Activated naive CD4-positive, alpha-beta T cell treated with anti-CD3 and anti-CD28 coated beads, Interleukin-2, amount 10 ng/mL, durations not matched to agents 7 days and 5 days (primary cell): ENCODE measurements at places on chromosomes 2 and 18.

DNA sequence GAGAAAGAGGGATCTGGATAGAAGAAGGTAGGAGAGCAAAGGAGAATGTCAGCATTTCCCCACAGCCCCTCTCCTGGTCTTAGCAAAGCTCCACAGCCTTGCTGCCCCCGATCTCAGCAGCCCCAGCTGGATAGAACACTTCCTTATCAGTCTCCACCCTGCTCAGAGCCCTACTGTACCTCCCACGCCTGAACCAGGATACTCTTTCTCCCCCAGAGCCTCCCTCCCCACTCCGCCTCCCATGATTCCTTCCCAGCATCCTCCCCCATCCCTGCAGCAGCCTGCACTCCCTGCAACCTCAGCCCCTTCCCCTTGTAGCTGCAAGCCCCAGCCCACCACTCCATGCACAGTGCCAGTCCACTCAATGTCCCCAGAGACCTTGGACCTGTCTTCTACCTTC lies 25.8 kb downstream of the PLB1 start:
- DNase-seq, result no peak

DNA sequence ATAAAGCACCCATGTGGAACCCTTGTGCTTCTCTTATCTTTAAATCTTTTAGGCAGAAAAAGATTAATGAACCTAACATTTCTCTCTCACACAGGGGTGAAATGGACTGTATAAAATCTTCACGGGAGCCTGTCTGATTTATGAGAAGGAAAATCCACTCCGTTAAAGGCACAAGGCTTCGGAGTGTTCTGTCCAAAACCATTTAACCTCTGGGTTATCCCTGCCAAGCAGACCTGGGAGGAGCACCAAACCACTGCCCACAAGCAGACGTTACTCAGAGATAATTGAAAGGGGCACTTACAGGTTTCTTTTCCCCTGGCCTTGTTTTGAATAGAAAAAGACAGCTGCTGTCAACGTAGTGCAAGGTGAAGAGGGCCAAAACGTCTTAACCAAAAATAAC lies 184.4 kb upstream of the DOK6 start:
- DNase-seq, result no peak

DNA sequence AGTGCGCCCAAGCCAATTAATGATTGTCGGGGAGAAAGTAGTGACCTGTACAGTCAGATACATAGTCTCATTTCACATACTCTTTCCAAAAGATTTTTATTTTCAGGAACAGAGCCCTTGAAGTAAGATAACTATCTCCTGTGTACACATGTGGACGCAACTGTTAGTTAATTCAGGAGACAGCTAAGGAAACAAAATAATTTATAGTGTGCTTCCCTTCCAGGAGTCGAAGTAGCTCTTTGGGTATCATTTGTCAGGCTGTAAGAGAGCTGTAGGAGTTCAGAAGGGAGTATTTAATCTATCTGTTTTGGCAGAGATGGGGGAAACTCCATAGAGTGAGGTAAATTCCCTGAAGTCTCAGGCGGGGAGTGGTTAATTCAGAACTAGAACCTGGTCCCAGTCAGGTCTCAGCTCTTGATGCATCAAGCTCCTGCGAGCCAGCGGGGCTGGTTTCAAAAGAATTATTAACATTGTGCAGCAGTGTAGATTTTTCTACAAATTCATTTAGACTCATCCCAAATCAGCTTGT lies 63.0 kb downstream of the MAPK4 start:
- DNase-seq, result no peak

DNA sequence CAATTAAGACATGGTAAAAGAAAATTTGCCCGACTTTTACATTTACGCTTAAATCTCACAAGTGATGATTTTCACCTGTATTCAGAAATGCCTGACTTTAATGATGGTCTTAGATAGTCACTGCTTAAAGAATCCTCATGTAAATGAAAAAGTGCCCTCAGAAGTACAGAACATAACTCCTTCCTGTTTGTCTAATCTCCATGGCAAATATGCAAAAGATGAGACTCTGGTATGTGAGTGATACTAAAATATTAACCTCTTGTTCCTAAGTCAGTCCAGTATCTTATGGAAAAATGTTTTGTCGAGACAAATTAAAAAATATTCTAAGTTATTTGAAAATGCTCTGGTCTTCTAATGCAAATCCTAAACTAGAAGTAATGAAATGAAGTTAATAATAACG lies 29.2 kb downstream of the KCTD1 start:
- no peak for DNase-seq

DNA sequence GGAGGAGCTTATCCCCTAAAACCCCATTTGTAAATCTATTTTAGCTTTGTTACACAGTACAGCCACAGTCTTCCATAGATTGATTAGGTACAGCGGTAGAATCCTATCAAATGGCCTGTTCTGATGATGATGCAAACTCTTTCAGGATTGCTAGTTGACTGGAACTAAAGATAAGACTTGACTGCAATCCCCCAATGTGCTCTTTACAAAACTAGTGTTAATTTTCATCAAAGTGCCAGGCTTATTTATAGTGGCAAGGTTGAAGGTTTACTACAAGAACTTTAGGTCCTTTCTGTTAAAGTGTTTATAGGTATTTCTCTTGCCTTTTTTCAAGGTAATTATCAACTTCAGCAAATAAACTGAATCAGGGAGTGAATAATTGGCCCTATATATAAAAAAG lies 9.0 kb upstream of the OTX1 start:
- DNase-seq, result no peak

DNA sequence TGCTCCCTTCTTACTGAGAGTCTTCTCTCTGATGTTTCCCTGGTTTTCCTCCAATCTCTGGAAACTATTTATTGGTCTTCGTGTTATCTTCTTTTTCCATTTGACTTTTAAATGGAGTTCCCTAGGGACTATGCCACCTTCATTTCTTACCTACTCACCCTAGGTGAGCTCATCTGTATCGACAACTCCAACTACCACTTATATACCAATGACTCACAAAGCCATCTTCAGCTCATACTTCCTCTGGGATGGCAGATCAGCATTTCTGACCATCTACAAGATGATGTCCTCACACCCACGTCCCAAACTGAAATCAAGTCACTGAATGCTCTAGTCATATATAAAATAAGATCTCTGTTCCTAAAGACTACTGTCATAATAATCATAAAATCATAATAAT lies 40.6 kb downstream of the CFAP210 start:
- no peak for DNase-seq

DNA sequence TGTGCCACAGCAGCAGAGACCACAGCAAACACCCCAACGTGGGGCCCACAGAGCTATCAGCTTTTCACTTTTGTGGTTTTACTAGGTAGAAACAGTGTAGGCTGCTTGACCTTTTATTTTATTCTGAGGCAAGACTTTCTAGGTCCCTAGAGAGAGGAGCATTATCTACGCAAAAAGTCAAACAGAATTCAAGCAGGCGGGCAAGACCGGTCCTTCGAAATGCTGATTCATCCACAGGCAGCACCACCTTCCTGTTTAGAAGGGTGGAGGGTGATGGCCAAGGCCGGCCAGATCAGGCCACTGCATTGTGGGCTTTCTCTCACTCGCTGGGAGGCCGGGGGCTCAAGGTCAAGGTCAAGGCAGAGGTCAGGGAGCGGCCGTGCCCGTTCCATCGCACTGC lies 573.0 kb downstream of the GALR1 start:
- DNase-seq, result no peak

DNA sequence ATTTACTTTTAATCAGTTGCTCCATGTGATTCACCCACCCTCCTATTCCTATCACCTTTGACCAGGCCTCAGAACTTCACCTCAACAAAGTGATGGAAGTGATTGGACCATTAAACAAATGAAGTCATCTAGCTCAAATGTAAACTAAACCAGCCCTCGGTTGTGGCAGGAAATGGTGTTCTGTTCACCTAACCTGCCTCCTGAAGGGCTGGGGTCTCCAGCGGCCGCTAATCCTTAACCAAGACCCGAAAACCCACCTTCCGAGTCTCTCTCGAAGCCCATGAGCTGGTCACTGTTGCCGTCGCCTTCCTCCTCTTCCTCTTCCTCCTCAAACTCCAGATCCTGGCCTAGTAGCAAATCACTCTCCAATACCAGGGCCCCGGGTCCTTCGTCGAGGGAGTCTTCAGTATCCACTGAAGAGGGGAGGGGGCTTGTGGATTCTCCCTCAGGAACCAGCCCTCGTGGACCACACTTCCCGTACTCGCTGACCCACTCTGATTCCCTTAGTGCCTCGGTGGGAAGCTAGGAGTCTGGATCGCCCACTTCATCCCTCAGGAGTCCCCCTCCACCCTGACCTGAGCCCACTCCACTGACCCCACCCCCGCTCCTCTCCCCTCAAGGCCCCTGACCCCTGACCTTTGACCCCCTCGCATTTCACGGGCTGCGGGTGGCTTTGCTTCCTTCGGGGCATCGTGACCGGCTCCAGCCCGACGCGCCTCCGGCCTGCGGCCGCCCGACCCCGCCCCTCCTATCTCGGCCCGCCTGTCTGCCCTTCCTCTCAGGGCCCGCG lies 503 bp downstream of the ZNF513 start:
- peak; percentile 79 for DNase-seq

DNA sequence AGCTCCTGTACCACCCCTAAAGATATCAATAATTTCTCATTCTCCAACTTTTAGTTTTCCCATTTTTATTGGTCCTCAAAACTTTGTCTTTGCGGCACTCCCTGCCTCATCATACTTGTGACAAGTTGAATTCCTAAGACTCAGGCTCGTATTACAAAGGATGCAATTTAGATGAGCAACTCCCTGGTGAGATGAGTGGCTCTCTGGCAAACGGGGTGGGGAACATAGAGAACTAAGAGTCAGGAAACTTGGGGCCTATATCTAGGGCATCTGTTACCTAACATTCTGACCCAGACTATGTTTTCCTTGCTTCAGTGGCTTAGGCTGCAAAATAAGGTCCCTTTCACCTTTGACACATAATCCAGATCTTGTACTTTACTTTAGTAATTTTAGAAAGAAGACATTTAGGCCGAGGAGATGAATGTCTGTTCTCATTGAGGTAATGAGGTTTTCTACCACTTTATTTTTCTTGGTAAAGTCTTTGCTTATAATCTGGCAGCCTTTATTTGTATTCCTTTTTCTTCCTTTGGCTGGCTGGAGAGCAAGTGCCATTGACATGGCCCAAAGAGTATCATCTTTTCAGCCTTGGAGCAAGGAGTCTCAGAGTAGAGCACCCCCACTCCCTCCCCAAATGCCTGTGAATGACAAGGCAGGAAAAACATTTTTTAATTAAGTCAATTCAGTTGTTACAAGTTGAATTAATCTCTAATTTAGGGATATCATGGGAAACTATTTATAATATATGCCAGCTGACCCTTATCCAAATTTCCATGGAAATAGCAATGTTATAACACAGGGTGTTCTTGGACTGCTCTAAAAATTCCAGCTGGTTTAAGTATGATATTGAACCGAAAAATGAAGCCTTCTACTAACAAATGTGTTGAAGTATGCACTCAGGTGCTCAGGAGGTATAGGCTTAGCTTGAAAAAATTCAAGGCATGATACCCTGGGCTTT lies 15.2 kb downstream of the TSPYL6 start:
- DNase-seq, result no peak

DNA sequence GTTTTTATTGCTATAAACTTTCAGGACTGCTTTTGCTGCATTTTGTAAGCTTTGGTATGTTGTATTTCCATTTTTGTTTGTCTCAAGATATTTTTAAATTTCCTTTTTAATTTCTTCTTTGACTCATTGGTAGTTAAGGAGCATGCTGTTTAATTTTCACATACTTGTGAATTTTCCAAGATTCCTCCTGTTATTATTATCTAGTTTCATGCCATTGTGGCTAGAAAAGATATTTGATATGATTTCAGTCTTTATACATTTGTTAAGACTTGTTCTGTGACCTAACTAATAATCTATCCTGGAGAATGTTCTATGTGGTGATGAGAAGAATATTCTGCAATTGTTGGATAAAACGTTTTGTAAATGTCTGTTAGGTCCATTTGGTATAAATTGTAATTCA lies 62.1 kb downstream of the NUP35 start:
- no peak for DNase-seq

DNA sequence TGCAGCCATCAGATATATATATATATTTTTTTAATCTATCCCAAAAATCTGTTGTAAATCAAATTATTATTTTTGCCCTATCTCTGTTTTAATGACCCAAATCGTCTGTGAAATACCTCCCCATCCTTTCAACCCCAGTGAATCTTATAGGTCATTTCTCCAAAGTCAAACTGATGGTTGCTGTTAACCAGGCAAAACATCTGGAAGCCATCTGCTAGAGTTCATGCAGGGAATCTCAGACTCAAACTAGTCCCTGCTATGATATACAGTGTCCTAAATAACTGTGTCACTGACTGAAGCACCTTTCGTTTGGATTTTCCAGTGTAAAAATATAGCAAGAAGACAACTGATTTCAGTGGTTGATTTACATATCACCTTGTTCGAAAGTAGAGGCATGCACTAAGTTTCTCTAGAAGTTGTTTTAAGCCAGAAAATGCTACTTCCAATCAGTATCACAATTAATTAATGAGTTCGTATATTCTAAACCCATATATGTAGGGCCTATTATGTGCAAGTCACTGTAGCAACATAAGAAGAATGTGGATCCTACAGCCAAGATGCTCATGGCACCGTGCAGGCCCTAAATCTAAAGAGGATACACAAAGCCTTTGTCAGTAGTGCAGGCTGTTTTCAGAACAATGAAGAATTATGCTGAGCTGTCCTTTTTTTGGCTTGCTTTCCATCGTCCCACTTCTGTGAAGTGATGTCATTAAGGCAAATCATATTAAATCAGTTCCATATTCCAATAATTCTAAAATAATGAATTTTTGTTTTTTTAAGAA lies 566.0 kb downstream of the STK39 start:
- no peak for DNase-seq

- no peak for DNase-seq
Observed at GRCh38 chr2:238016526-238016925, 44.3 kb upstream of the SCLY start.

GRCh38 chr2:181575650-181576025 lies 81.3 kb downstream of the CERKL start:
- DNase-seq, result no peak

- no peak for DNase-seq
Observed at GRCh38 chr2:233989221-233989858, 61.2 kb upstream of the SPP2 start.

DNA sequence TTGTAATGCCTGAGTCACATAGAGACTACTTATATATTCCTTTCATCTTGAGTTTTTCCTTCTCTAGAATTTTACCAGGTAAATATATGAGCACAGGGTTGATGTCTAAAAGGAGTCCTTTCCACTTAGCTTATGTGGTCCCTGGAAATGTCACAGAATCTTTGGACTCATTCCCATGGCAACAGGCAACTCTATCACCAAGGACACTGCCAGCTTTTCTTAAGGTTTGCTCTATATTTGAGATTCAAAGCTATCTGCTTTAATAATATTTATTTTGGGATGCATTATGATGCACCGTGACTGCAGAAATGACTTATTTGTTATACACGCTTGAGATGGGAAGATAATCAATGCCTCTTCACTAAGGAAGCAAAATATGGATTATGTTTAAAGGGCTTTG lies 363.0 kb downstream of the PLCL1 start:
- DNase-seq, result no peak
